GM04503 (cell line): ENCODE measurements at places on chromosomes 1 and 21.

GRCh38 chr1:4207183-4207582 is 307.1 kb upstream of the C1orf174 start:
- no peak for DNase-seq

GRCh38 chr1:108007531-108007930 is 42.6 kb upstream of the VAV3 start:
- DNase-seq = no peak

DNA sequence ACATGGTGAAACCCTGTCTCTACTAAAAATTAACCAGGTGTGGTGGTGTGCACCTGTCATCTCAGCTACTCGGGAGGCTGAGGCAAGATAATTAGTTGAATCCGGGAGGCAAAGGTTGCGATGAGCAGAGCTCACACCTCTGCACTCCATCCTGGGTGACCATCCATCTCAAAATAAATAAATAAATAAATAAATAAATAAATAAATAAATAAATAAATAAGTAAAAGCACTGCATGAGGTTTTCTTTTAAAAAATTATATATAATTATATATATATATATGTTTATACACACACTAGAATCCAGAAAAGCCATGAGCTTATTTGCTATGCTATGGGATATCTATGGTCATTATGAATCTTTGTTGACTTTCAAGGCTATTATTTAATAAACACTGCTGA is 2.4 kb downstream of the AMPD1 start:
- no peak for DNase-seq

- no peak for DNase-seq
These were observed 507.1 kb downstream of the BRINP3 start for GRCh38 chr1:189970331-189971230.

- no peak for DNase-seq
These were observed 13.3 kb downstream of the PMF1 start for GRCh38 chr1:156226116-156226538.

DNA sequence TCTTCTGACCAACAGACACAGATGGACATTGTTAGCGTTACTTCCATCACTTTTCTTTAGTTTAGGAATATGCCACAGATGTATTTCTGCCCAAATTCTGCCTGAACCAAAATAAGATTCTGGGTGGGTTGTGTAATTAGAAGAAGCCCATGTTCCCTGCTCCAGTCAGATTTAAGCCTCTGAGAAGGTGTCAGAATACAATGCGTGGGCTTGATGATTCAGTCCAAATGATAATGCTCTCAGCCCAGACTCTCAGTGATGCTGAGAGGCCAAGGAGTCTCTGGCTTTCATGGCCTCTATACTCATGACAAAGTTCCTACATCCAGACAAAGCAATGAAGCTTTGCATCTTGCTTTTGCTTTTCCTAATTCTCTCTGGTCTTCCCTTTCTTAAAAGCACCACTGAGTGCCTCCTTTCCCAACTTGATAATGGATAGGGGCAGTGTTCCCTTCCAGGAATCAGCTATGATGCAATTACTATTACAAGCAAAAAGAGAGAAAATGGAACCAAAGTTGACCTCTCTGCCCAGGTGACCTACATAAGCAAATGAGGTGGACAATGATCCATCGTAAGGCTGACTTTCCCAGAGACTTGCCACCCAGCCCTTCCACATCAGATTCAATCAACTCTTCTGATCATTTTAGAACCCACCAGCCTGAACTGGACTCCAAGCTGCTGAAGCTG is 8.8 kb downstream of the SEC16B start:
- DNase-seq = no peak

GRCh38 chr1:31624309-31624708 is 6.8 kb downstream of the HCRTR1 start:
- DNase-seq = no peak

DNA sequence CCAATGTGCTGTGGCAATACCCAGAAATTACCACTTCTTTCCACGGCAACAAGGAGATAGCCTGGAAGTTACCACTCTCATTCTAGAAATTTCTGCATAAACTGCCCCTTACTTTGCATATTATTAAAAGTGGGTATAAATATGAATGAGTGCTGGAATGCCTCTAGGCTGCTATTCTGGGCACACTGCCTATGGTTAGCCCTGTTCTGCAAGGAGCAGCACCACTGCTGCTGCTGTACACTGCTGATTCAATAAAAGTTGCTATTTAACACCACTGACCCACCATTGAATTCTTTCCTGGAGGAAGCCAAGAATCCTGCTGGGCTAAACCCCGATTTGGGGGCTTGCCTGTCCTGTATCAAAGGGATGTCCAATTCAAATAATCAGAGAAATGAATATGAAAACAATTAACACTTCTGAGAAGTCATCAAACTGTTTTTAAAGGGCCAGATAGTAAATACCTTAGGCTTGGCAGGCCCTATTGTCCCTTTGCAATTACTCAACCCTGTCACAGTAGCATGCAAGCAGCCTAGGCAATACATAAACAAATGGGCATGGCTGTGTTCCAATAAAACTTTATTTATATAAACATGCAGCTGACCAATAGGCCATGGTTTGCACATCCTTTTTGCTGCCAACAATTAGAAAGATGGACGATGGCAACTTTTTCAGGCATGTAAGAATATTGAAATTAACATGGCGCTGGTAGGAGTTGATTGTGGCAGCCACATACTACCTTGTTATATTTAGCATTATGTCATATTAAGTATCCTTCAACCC is 369.4 kb upstream of the B3GALT2 start:
- DNase-seq = no peak

DNA sequence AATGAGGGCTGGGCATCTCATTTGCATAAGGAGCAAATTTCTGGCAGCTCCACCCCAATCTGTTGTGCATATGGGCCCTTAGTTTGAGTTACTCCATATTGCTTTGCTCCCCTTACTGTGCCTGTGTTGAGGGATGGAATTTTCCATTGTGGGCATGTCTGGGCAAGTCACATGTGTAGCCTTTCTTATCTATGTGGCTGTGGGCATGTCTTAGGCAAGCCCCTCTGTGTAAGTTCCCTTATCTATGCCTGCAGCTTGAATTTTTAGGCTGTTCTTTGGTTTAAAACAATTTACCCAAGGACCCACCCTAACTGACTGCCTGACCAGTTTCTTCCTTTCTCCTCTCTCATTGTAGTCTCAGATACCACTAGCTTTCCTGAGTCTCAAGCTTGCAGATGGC is 405.7 kb upstream of the NCAM2 start:
- no peak for DNase-seq

DNA sequence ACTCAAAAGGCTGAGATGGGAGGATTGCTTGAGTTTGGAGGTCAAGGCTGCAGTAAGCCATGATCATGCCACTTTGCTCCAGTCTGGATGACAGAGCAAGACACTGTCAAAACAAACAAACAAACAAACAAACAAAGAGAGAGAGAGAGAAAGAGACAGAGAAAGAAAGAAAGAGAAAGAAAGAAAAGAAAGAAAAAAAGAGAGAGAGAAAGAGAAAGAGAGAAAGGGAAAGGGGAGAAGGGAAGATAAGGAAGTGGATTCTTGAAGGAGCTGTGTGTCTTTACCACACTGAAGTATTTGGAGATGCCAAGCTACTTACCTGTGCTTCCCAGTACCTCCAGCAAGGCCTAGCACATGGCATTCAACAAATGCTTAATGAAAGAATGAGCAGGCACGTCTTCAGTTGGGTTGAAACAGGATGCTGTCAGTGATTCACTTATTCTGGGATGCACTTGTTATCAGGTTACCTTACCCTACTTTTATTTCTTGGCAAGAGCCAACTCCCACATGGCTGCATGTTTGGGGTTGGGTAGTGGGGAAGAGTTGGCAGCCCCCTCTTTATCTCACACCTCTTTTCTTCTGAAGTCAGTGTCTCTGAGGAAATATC is 28.8 kb downstream of the CD101 start:
- no peak for DNase-seq

- DNase-seq = no peak
These were observed 36.2 kb downstream of the CACHD1 start for GRCh38 chr1:64505944-64506655.

DNA sequence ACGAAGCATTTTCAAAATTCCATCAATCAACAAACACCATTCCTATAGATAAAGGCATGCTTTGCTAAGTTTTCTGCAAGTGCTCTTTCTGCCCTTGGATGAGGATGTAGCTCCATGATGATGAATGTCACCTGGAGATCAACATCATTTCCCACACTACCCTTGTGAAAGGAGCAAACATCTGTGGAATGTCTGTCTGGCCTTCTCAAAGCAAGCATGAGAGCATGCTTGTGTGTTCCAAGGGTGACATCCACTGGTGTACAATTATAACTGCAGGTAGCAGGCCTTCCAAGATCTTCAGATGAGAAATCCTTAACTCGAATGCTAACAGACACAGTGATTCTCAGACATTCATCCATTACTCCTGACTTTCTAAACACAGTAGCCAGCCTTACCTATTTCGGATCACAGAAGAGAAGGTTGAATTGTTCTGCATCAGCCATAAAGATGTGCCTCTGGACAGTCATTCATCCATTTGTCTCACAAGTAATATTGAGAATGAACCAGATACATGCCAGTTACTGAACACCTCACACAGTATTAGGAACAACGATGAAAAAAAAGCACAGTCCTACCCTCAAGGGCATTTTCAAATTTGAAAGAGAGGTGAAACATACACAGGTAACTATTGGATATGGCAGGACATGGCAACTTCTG is 162.4 kb downstream of the TPR start:
- no peak for DNase-seq

DNA sequence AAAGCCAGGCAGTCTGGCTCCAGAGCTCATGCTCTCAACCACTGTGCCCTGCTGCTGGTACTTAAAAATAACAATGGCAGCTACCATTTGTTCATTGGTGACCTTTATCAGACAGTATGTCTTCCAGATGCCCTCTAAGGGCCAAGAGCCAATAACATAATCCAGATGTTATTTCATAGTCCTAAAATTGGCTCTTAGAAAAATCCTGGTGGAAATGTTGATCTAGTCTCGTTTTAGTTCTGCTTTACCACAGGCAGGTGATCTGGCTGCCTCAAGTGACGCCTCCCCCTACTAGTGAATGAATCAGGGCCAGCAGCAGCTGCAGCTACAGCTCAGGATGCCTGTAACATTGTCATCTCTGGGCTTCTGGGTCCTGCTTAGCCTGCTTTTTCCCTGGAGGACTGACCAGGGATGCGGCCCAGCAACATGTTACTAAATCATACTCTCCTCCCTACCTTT is 12.6 kb upstream of the HMGN2 start:
- no peak for DNase-seq

DNA sequence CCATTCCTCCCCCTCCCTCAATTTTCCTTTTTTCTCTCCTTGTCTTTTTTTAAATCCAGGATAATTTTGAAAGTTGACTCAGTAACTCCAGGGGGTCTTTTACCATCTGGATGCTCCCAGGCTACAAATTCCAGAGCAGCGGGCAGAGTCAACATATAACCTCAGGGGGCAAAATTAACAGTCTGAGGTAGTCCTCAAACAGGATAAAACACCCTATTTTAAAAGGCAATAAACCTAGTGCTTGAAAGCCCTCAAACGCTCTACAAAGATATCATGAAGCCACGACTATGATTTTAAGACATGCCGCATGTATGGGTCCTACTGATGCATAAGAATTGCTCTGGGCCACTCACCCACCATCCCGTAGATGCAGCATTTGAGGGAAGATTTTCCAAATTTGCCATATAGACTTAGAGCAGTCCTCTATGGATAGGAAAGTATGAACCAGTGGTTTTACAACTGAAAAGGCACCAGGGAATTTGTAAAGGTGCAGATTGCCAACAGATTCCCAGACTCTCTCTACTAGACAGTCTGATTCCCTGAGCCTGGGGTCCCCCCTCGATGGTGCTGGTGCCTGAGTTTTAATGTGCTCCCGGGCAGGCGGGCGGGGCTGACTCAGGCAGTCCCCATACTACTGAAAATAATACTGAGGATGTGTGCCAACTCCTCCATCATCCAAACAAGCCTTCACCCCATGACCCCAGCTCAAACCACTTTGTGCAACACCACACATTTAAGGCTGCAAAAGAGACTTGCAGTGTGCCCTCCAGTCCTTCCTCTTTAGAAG is 37.2 kb downstream of the PTPN14 start:
- no peak for DNase-seq

DNA sequence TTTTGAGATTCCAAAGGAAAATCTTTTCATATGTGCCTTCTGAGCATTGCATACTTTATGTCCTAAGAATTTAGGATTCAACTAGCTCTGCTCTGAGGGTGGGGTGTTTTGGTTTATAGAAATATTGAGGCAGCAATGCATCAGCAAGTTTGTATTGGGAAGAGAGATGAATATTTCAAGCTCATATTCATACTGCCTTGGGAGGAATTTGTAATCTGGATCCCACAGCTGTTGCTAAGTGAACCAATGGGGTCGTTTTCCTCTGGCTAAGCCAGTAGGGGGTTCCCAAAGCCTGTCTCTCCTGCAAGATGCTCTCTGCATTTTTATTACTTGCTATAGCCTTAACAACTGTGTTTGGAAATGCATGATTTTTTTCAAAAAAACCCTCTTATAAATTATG is 130.6 kb downstream of the SNX7 start:
- no peak for DNase-seq
